Stimulated activated CD8-positive, alpha-beta memory T cell treated with anti-CD3 and anti-CD28 coated beads, Interleukin-4, amount 100 ng/mL, for 4 hours (primary cell): ENCODE measurements at places on chromosomes 2 and 18.

DNA sequence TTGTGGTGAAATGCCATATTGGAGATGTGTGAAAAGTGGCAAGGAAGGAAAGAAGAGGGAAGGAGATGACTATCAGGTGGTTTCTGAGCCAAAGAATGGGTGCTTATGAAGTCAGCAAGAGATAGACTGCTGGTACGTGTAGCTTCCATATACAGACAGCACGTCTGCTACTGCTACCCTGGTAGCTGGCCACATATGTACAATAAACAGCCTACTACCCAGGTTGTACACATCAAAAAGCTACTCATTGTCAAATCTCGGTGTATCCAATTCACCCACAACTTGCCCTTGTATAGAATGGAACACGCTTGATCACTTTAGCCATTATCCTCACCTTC lies 761.8 kb downstream of the LRRTM4 start:
- DNase-seq = no peak

DNA sequence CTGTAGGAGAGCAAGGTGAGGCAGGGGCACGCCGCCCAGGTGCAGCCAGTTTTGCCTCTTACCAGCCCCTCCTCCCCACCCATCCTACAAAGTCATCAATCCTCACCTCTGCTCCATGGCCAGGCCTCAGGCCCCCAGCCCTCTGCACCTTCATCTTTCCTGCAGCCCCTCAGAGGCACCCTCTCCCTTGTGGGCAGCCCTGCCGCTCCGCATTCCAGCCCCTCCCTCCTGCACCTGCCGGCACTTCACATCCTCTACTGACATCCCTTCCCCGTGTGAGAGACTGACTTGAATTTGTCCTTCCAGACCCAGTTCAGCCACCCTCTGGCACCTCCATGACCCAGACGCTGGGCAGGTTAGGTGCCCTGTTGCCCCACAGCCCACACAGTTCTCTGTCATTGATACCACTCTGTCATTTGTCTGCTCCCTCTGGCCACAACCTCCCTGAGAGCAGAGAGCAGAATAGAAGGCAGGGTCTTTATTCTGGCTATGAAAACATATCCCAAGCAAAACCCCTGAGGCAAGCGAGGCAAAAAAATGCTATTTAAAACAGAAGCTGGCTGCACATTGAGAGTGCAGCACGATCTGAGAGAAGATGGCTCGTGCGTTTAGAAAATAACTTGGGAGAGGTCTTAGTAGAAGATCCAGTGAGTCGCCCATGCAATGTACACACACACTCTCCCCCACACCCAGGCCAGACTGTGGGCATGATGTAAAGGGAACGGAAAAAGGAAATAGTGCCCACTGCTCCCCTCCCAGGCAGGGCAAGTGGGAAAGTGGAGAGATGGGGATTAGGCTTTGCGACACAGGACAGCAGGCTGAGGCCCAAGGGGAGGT lies 25.9 kb downstream of the SDC1 start:
- DNase-seq = no peak

DNA sequence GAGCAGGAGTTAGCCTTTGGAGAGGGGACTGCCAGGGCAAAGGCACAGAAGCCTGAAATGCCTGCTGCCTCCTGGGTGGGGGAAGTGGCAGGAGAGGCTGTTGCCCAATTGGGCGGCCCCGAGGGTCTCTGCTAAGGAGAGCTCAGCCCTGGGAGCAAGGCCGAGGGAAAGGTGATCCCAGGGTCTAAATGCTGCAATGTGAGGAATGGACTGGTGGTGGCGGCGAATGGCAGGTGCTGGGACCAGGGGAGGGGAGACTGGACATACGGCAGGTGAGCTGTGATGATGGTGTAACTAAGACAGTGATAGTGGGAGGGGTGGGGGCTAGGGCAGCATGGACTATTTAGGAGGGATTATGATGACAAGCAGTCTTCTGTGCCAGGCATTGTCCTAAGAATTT lies 104.0 kb downstream of the DYSF start:
- DNase-seq = no peak

DNA sequence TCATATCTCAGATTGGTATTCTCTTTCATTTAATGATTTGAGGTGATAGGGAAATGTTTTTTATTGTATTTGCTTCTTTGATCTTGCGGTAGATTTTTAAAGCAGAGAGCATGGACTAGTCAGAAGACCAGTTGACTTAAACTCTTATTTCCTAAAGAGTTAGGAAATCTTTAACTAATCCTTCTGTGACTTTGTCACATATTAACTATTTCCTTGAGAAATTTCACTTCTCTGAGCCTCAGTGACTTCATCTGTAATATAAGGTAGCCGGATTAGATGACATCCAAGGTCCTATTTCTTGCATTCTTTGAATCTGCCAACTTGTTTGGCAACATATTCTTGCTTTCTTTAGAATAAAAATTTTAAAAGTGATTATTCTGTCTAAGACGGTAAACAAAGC lies 55.6 kb downstream of the MTX2 start:
- DNase-seq = no peak

- DNase-seq = no peak
These were observed 5.8 kb upstream of the IKZF2 start for GRCh38 chr2:213157242-213157641.

DNA sequence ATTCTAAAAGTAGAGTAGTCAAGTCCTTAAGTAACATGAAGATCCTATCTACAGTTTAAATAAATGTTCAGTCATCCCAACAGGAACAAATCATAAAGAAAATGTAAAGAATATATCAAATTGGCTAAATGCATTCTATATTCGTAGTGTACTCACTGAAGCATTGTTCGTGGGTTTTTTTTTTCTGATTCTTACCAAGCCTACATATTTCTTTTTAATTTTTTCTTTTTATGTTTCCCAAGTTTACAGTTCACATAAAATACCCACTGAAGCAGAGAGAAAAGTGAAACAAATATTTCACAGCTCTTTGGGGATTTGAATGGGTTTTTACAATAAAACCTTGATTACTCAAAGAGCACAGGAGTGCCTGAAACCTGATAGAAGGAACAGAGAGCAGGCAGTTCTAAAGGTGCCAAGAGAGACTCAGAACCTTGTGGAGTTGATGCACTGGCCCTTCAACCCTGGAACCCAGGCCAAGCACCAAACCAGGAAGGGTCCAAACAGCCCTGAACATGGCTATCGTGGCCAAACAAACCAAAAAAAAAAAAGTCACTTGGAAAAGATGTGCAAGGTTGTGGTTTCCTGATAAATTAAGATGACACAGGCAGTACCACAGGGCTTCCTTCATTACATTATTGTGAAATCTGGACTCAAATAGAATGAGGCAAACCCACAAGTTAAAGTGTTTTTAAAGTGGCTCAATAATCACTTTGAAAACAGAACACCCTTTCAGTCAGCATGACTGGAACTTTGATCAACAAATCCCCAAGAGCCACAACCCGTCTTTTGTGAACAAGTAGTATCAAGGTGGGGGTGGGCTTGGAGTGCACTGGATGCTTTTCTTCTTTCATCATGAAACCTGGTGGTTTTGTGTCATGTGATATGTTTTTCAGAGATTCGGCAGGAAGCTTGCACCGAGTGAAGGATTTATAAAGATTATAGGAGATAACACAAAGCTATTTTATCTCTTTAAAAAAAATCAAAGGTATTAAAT lies 245.0 kb upstream of the FN1 start:
- no peak for DNase-seq

GRCh38 chr2:174797781-174798276 lies 33.6 kb upstream of the CHRNA1 start:
- no peak for DNase-seq
